ENCODE measurements at places on chromosomes 11 and 22.

DNA sequence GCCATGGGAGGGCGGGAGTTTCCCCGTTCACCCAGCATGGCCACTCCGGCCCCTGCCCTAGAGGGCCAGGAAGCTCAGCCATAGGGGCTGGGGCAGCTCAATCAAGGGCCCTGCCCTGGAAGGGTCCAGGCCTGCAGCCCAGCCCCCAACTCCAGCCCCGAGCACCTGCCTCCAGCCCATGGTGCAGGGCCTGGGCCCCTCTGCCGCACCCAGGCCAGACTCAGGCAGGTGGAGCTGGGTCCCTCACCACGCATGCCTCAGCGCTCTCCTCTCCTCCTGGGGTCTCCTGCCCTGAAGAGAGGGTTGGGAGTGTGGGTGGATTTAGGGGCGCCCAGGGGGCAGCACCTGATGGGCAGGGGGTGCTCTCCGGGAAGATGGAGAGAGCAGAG, 13.1 kb downstream of the MLC1 start:
- no peak for DNase-seq

DNA sequence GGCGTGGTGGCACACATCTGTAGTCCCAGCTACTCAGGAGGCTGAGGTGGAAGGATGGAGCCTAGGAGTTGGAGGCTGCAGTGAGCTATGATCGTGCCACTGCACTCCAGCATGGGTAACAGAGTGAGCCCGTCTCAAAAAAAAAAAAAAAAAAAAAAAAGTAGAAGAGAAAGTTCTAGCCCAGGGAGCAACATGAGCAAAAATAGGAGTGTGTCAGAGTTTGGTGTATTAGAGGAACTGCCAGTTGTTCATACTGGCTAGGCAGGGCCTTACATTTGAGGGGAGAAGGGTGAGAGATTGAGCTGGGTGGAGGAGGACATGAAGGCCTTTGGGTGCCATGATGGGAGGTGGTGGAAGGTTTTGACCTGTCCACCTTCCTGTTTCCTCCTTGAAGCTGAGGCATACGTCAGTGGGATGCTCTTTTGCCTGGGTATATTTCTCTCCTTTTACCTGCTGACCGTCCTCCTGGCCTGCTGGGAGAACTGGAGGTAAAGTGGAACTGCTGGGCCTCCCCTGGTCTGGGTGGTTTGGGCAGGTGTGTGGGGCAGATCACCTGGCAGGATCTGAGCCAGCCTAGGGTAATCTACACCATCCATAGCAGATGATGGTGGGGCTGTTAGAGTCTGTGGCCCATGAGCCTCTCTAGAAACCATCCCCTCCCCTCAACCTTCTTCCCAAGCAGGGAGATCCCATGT, 7.3 kb downstream of the SIDT2 start:
- no peak for DNase-seq

DNA sequence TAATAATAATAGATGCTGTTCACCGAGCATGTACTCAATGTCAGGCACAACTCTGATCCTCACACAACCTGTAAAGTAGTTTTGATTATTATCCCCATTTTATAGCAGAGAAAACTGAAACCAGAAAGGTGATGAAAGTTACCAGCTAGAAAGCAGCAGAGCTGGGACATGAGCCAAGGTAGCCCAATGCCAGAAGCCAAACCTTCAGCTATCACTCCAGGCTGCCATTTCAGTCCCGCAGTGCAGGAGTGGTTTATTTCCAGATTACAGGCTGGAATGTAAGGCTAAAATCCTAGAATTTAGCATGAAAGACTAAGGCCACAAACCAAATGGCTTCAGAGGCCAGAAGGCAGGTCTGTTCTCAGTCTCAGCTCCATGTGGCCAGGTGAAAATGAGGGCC, 108.8 kb downstream of the TENM4 start:
- no peak for DNase-seq

DNA sequence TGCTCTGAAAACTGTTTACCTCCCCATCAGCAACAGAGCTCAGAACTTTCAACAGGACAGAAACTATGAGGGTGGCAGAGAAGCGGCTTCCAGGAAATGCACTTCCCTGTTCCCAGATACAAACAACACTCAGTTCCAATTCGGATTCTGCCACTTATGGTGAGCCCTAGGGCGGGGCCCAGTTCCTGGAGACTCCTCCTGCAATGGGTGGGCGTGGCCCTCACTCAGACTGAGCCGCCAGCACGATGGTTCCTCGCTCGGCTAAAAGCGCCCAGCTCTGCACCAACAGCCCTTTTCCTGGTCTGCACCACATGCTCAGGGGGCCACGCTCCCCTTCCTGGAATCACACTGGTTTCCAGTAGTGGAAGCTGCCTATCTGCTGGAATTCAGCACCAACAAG, 314.1 kb downstream of the CTTN start:
- DNase-seq: no peak

- DNase-seq: no peak
Measured at GRCh38 chr22:49211176-49211575, 616.5 kb downstream of the BRD1 start.

DNA sequence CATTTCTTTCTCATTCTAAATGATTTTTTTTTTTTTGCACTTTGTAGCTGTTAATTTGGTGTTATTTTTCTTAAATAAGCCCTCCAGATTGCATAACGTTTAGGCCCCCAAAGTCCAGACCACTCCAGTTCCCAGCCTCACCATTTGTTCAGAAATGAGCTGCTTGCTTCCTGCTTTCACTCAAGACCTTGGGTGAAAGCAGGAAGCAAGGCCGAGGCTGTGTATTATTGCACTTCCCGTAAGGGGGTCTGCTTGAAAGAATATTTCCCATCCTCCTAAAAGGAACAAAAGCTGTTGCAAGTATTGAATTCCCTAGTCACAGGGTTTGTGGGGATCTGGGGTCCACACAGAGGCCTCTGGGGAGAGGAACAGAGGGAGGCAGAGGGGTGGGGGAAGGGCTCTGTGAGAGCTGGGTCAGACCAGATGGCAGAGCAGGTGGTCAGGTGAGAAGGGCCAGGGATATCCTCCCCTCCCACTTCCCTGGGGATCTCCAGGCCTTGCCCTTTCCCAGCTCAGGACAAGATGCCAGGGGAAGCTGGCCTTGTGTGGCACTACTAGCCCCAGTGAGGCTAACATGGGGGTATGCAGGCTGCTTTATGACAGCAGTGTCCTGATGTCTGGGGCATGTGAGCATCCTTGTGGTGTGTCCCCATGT, 51.6 kb upstream of the MYEOV start:
- DNase-seq: no peak

DNA sequence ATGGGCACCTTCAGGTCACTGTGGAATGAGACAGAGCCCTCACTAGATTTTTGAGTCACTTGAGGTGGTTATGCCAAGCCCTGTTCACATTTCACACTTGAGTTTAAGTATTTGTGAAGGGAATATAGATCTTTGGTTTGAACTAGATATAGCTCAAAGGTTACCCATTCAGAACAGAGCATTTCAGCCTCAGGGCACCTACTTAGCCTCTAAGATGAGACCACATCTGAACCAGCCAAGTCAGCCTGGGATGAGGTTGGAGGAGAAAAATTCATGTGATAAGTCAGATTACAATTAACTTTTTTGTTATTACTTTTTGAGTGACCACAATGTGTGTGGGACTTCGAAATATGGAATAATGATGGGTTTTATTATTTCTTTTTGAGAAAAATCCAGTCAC, 127.8 kb downstream of the TEAD1 start:
- DNase-seq: peak; percentile 19

DNA sequence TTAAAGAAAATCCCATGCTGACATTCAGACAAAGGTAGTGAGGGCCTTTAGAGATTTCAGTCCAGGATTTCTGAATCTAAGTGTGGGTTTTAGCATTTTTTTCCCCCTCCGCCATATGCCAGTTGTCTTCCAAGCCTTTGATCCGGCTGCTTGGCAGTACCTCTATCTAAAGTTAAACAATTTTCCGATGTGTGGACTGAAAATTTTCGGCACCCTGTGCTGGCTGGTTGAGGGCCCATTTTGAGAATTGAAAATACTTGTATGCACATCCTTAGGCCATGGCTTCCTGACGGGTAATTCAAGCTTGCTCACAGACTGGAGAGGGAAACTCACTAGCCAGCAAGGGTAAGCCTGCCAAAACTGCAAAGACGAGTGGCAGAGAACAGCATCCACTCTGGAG, 131.9 kb upstream of the NARS2 start:
- no peak for DNase-seq

GRCh38 chr11:121347813-121348212, 55.2 kb downstream of the SC5D start:
- no peak for DNase-seq

GRCh38 chr11:2448661-2449547, 4.1 kb downstream of the KCNQ1 start:
- DNase-seq: no peak

DNA sequence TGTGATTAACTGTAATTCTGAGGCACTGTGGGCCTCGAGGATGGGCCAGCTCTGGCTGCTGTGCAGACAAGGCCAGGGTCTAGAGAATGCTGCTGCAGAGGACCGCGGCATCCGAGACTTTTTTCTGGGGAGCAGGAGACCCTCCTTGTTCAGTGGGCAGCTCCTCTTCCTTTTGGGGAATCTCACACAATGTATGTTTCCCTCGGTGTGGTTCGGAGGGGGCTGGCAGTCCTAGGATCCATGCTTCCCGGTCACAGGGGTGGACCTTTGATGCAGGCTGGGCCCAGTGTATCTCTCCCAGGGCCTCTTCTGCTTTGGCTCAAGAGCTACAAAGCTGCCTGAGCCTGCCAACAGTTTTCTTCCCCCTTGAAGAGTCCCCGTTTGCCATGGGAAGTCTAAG, 31.5 kb downstream of the MYEOV start:
- no peak for DNase-seq

DNA sequence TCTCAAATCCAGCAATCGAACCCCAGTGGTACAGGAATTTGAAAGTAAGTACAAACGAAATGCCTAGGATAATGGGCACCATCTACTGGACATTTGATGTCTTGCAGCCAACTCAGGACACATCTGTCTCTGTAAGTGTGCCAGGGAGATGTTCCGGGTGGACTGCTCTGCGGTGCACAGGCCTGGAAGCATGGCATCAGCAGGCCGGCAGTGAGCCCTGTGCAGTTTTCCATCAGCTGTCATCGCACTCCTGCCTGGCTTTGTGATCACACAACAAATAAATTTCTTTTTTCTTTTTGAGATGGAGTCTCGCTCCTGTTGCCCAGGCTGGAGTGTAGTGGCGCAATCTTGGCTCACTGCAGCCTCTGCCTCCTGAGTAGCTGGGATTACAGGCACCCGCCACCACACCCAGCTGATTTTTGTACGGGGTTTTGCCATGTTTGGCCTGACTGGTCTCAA, 71.0 kb downstream of the JAM3 start:
- peak; percentile 78 for DNase-seq

DNA sequence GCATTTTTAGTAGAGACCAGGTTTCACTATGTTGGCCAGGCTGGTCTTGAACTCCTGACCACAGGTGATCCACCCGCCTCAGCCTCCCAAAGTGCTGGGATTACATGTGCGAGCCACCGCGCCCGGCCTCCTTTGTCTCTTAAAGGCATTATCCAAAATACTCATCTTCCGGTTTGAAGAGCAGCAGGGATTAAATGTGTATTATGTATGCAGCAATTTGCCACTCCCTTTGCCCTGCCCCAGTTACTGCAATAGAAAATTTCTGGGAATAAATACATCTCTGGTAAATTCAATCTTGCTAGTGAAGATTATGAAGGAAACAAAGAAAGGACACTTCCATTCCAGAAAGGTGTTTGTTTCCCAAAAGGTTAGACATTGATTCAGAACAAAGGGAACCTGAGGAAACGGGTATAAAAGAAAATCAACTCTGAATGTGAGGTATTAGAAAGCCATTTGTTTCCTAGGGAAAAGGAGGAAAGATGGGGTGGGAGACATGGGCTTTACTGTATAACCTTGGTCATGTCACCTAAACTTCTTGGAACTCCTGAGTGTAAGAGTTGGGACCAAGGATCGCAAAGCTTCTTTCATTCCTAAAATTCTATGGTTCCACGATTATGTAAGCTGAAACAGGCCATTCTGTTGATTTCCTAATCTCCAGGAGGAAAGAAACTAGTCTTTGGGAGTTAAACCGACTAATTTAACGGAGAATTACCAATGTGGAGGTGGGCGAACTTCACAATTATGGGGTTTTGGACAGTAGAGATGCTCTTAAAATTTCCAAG, 959 bp upstream of the HIPK3 start:
- DNase-seq: no peak

GRCh38 chr11:70468256-70469195, 70.2 kb downstream of the CTTN start:
- DNase-seq: no peak

DNA sequence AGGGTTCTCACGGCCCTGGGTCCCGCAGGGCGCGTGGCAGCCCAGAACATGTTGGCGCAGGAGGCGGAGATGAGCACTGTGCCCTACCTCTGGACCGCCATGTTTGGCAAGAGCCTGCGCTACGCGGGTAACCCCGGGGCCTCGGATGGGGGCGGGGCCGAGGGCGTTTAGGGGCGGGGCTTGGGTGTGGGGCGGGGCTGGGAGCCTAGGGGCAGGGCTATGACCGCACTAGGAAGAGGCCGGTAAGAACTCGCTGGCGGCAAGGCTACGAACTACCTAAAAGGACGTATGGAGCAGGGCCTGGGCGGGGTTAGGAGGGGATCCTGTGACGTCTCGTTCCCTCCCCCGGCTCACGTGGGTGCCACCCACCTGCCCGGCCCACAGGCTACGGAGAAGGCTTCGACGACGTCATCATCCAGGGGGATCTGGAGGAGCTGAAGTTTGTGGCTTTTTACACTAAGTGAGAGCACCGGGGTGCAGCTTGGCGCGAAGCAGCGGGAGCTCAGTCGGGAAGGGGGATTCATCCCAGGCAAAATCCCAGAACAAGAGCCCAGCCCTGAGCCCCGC, 2.8 kb upstream of the LZTR1 start:
- DNase-seq: no peak

GRCh38 chr22:39546889-39547586, 14.5 kb upstream of the RPS19BP1 start:
- DNase-seq: no peak

GRCh38 chr11:45105233-45105983, 41.0 kb upstream of the PRDM11 start:
- peak; percentile 87 for DNase-seq

GRCh38 chr11:116792869-116793771, 1.4 kb upstream of the APOA5 start:
- DNase-seq: no peak

- DNase-seq: no peak
Measured at GRCh38 chr11:111177037-111177871, 68.3 kb upstream of the POU2AF2 start.

DNA sequence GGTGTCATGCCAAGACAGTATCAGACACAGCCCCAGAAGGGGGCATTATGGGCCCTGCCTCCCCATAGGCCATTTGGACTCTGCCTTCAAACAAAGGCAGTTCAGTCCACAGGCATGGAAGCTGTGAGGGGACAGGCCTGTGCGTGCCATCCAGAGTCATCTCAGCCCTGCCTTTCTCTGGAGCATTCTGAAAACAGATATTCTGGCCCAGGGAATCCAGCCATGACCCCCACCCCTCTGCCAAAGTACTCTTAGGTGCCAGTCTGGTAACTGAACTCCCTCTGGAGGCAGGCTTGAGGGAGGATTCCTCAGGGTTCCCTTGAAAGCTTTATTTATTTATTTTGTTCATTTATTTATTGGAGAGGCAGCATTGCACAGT, 14.6 kb downstream of the IL10RA start:
- DNase-seq: no peak

GRCh38 chr11:48077251-48077650, 96.9 kb downstream of the PTPRJ start:
- no peak for DNase-seq

All from NCI-H345 (cell line).